Progenitor cell of endocrine pancreas (in vitro differentiated cells): ENCODE measurements at places on chromosomes 12 and 14. TPM values are rescaled to one million over a fixed set of nuclear protein-coding genes. Genes with fewer than 3 reads are reported as not detected.

GRCh38 chr12:38163442-38163801 lies 153.2 kb upstream of the ALG10B start:
- no peak for DNase-seq
- no peaks in the 10 kb centered on the region for H3K27me3 ChIP-seq
- H3K4me3 ChIP-seq = no peak overlapping the region
- no peaks in the 10 kb centered on the region for H3K4me1 ChIP-seq

HOXC4 gene
- 19.6 and 19.8 TPM in 2 replicates for total RNA-seq

ACOT4 gene
- 1.3 and 1.5 TPM in 2 replicates for total RNA-seq

EPYC gene
- total RNA-seq = not detected in 2 replicates
